Right kidney (tissue), 9 donors: ENCODE measurements at places on chromosomes 3 and 15.
A peak's percentile ranks its signal among the peaks of the same experiment; 100 is the strongest.

GRCh38 chr3:71456156-71456555, 127.4 kb downstream of the FOXP1 start:
- no peak for DNase-seq

GRCh38 chr3:124263168-124263567, 271.2 kb upstream of the ROPN1 start:
- no peak for DNase-seq

DNA sequence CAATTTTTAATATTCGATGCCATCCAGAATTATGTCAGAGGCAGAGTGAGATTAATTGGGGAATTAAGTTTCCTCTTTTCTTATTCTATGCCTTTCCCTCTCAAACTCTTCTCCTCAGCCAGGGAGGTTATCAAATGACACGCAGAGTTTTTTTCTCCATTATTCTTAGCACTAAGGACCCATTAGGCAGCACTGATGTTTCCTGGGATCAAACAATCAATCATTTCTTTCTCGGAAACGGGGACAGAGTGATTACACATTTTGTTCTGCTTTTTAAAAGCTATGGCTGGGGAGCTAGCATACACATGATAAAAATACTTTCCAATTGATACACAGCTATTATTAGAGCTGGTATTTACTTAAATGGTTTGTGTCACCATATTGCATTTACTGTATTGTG, 35.3 kb upstream of the PSMD6 start:
- DNase-seq = no peak

DNA sequence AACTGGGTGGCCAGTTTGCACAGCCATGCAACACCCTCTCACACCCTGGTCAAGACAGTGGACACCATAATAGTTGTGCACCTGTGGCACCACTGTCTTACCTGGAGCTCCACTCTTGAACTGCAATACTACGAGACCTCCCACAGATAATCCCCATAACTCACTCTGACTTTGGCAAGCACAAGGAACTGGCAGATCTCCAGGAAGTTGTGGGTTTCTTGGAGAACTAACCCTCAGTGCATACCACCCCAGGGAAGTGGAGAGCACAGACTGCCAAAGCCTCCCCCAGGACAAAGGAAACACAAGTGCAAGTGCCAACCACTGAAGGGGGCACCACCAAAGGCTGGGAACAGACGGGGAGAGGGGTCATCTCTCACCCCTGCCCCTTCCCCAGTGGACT, 318.6 kb downstream of the SUCLG2 start:
- DNase-seq = no peak

DNA sequence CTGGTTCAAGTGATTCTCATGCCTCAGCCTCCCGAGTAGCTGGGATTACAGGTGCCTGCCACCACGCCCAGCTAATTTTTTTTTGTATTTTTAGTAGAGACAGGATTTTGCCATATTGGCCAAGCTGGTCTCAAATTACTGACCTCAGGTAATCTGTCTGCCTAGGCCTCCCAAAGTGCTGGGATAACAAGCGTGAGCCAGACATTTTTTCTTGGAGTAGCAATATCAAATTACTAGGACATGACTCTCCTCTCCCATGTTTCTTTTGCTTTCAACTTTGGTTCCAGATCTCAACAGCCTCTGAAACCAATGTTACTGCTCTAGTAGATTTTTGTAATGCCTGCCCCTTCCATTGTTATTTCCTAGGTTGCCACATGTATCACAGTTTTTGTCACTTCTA, 462.0 kb downstream of the GBE1 start:
- no peak for DNase-seq

DNA sequence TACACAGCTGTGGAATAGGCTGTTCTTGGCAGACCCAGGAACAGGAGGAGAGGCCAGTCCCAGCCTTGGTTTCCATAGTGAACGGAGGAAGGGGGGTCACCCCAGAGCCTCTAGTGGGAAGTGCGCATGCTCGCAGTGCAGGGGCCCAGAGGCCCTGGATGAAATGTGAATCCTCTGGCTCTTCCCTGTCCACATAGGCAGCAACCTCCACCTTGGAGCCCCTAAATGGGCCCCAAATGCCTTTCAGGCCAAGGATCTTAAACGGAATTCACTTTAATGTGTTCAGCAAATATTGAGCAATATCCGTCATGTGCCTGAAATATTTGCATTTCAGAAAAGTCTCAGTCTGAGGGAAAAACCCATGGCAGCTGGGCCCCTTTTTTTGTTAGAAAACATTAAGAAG, 3.3 kb upstream of the NDN start:
- DNase-seq = peak; percentile 45

DNA sequence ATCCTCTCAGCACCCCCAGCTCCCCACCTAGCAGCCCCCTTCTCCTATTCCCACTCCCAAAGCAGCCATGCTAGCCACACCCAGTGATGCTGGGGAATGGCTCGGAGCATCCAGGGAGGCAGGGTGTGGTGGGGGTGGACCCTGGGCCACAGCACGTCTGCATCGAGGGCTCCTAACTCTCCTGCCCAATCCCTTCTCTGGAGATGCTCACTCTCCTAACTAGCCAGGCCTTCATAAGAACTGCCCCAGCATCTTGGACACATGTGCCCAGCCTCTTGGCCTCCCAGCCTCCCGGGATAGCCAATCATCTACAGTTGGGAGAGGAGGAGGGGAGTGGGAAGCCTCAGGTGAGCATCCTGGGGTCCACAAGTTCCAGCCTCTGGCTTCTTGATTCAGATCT, 2.7 kb downstream of the PCBP4 start:
- no peak for DNase-seq

DNA sequence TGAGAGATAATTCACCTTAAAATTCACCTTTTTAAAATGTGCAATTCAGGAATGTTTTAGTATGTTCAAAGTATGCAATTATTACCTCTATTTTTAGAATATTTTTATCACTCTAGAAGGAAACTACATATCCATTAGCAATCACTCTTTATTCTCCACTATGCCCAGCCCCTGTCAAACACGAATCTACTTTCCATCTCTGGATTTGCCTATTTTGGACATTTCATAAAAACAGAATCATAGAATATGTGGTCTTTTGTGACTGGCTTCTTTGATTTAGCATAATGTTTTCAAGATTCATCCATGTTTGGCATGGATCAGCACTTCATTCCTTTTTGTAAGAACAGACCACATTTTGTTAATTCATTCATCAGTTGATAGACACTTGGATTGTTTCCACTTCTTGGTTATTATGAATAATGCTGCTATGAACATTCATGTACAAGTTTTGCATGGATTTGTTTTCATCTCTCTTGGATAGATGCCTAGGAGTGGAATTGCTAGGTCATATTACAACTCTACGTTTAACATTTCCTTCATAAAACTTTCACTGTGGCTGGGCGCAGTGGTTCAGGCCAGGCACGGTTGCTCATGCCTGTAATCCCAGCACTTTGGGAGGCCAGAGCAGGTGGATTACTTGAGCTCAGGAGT, 12.7 kb downstream of the HMCES start:
- no peak for DNase-seq

DNA sequence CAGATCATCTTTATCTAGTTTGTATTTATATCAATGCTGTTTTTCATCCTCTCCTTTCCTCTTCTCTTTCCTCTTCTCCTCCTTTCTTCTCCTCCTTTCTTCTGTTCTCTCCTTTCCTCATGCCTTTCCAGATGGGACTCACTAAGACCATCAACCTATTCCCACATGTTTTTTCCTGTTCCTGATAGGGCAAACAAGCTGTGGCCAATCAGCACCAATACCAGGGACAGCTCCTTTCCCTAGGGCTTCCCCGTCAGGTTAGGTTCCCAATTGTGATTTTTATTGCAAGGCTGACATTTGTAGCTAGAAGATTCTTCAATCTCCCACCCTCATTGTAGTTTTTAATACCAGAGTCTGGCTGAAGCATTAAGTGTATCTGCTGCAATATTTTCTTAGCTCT, 76.3 kb upstream of the COL8A1 start:
- DNase-seq = no peak

GRCh38 chr3:42865256-42865655, 10.4 kb downstream of the CYP8B1 start:
- DNase-seq = no peak

GRCh38 chr3:45993421-45994027, 2.1 kb downstream of the FYCO1 start:
- DNase-seq = no peak

- DNase-seq = no peak
Observed at GRCh38 chr3:48478626-48479555, 25.1 kb downstream of the SHISA5 start.

DNA sequence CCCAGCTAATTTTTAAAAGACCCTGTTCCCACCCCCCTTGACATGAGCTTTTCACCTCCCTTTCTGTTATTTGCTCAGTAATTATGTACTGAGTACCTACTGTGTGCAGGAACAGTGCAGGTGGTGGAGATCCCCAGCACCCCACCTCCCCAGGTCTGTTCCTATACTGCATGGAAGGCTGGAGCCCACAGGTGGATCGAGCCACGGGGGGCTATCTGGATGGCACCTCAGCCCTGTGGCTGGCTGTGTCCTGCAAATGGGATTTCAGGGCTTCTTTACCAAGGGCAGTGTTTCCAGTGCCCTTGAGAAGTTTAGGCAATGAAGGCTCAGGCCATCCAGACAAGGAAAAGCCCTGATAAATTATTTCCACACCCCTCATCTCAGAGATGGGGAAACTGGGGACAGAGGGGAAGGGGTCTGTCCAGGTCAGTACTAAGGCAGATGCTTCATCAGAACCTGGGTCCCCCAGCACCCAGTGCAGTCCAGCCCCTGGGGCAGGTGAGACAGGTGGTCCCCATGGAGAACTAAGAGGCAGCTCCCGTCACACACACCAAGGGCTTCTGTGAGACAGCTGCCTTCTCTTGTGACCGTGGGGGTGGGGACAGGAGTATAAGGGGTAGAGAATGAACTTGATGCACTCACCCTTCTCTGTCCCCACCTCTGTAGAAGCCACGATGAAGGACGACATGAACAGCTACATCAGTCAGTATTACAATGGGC, 109.6 kb downstream of the ETFA start:
- no peak for DNase-seq

- no peak for DNase-seq
Observed at GRCh38 chr3:111521891-111522290, 20.1 kb upstream of the CD96 start.

DNA sequence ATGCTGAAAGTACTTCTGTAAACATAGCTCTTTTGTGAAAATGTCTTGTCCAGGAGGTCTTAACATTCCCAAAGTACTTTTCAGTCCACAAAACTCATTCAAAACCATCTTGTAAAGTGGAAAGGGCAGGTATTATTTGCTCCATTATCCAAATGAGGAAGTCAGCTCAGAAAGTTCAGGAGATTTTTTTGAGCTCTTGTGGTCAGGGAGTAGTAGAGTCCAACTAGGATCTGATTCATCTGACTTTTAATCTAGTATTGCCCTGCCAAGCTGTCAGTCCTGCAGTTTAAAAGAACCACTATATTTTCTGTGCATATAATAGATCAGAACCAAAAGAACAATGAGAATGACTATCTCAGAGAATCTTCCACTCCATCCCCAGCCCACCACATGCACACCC, 83.5 kb downstream of the FOXB1 start:
- no peak for DNase-seq

DNA sequence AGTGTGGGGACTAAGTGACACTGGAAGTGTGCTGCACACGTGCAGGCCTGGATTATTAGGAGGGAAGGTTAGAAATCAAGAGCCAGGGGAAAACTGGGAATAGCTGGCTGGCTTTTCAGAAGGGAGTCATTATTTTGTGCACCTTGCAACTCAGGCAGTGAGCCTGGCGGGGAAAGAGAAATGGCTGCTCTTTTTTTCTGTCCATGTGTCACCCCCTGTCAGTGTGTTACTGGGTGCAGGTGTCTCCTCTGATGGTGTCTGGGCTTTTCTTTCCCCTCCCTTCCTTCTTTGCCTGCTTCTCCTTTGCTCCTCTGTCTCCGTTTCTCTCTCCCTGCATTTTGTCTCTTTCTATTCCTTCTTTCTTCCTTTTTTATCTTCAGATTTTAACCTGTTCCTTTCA, 130.7 kb downstream of the APBA2 start:
- no peak for DNase-seq

DNA sequence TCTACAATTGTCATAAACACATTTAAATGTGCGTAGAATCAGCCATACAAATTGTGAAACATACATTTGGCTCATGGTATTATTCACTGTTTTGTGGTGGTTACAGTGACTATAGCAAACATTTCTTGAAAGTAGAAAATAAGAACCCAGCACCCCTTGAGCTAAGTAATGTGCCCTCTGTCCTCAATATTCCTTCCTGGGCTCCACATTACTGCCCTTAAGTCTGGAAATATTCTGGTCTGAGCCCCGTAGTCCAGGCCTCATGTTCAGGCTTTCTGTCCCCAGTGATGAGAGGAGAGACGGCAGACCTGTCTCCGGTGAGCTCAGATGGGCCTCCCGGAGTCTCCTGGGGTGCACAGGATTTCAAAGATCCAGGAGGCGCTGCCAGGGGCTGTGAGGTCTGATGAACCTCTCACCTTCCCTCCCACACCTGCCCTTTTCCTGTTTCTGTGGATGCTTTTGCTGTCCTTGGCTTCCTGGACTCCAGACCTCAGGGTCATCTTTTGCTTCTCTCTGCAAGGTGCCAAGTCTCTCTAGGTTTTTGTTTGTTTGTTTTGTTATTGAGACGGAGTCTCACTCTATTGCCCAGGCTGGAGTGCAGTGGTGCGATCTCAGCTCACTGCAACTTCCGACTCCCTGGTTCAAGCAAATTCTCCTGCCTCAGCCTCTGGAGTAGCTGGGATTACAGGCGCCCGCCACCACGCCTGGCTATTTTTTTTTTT, 8.8 kb upstream of the MUC20 start:
- DNase-seq = peak; percentile 3

DNA sequence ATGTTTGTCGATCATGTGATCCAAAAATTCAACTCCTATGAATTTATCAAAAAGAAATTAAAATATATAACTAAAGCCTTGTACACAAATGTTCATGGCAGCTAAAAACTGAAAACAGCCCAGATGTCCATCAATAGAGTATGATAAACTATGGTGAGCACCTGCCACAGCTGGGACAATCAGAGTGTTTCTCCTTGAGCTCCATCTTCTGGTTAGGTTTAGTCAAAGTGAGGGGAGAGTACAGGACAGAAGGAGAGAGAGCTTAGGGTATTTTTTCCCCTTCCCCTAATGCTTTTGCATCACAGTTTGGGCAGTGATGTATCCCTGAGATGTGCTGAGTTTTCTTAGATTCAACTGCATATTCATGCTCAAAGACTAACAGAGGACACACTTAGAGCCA, 65.5 kb downstream of the FSIP1 start:
- no peak for DNase-seq

DNA sequence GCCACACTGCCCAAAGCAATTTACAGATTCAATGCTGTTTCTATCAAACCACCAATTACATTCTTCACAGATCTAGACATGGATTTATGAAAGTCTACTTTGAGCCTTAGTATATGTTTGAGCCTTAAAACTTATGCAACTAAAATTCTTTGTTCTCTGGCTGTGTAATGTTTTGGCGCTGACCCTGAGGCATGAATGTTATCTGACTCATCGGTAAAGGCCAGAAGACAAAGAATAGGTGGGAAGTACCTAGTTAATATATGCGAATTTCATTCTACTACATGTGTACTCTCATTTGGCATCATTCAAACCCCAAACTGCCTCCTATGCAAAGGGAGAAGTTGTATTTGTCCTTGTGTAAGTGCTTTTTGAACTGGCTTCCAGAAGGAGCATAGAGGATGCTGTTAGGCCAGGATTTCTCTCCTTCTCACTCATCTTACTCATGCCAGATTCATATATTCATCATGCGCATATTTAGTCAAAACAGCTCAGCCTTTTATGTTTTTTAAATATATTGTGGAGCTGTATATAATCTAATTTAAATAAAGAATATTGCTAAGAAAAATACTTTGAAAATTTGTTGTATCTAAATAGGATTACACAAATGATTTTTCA, 204.2 kb downstream of the NFKBIZ start:
- DNase-seq = no peak

GRCh38 chr3:159818399-159818798, 170.2 kb upstream of the IL12A start:
- no peak for DNase-seq

- no peak for DNase-seq
Observed at GRCh38 chr3:56111606-56112304, 356.5 kb downstream of the ERC2 start.
